ENCODE measurements at places on chromosomes 1 and 21.

- no peak for DNase-seq
Measured at GRCh38 chr1:162222014-162222413, 152.5 kb downstream of the NOS1AP start.

GRCh38 chr1:19156676-19157075 is 53.4 kb downstream of the UBR4 start:
- DNase-seq = no peak

DNA sequence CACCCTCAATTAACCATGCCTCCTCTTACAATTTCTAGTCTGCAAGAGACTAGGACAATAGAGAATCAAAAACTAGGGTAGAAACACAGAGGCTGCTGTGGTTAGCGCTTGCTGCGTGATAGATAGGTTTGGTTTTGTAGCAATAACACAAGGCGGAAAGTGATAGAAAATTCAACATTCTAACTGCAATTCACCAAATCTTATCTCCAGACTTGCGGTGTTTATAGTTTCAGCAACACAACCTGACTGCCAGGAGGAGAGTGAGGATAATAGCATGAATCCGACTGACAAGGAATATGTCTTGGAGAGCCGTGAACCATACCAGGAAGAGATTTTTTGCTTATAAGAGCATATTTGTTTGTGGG is 30.7 kb upstream of the IFNAR2 start:
- DNase-seq = no peak

- no peak for DNase-seq
Measured at GRCh38 chr1:113508364-113509164, 118.2 kb downstream of the MAGI3 start.

GRCh38 chr21:25895565-25896205 is 160.9 kb downstream of the GABPA start:
- peak; percentile 24 for DNase-seq

GRCh38 chr1:185232874-185233273 is 75.9 kb downstream of the SWT1 start:
- DNase-seq = no peak

DNA sequence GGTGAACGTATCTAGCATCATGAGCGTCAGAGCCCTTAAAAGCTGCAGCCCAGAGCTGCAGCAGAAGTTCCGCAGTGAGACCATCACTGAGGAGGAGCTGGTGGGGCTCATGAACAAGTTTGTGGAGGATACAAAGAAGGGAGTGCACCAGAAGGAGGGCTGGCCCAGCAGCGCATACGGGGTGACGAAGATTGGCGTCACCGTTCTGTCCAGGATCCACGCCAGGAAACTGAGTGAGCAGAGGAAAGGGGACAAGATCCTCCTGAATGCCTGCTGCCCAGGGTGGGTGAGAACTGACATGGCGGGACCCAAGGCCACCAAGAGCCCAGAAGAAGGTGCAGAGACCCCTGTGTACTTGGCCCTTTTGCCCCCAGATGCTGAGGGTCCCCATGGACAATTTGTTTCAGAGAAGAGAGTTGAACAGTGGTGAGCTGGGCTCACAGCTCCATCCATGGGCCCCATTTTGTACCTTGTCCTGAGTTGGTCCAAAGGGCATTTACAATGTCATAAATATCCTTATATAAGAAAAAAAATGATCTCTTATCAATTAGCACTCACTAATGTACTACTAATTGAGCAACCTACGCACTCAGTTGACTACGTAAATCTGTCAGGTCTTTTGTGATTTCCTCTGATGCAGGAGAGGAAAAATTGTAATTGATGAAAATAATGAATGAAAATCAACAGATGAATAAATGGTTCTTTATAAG is 2.8 kb downstream of the CBR1 start:
- DNase-seq = no peak

DNA sequence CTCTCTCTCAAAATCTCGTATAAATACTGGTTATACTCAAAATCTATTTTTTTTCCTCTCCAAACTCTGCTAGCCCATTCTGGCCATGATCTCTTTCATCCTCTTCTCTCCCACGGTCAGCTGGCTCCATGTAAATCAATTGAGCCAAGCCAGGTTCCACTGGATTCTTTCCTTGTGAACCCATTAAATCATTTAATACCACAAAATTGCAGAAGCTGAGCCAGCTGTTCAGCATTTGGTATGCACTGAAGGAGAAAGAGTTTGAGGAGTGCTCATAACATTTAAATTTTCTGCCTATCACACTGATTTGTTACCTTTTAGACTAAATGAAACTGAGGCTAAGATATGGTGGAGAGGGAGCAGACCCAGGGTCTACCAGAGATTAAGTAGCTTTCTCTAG is 29.1 kb upstream of the TADA1 start:
- no peak for DNase-seq

DNA sequence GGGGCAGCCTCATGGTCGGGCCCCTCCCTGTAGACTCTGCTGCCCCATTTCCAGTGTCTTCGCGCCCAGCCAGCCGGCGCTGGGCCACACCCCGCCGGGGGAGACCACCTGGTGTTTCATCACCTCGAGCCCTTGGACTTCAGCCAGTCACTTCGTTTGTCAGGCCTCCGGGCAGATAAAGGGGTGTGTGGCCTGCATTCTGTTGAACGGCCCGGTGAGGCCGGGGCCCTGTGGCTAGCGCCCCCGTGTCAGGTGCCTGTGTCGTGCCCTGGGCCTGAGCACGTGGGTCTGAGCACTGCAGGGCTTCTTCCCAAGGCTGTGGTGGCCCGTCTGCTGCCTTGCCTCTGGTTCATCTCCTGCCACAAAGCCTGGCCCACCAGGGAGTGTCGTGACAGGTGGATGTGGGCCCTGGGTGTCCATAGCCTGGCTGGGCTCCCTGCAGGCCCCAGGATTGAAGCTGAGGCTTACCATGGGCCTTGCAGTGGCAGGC is 65.2 kb upstream of the DIP2A start:
- no peak for DNase-seq

DNA sequence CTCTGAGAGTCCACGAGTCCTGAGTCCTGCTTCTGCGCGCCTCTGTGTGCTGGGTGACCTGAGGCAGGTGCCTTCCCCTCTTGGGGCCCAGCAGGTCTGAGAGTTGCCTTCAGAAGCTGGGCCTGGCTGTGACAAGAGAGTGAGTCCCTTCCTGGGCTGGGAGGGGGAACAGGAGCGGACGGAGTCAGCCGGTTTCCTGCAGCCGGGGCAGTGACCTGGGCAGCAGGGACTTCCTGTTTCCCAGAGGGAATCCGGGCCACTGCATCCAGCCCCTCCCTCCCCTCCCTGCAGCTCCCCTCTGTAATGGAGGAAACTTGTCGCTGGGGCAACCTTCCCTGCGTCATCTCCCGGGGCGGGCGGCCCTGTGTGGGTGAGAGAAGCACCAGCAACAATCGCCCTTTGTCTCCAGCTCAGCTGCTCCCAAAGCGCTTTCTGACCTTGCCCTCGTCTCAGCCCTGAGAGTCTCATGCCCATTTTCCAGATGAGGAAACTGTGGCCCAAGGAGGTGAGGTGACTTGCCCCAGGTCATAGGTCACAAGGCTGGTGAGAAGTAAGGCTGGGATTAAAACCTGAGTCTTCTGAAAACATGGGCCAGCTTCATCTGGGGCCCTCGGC is 61.1 kb downstream of the SDC3 start:
- DNase-seq = no peak

GRCh38 chr1:63403386-63403785 is 36.0 kb downstream of the ALG6 start:
- DNase-seq = no peak

DNA sequence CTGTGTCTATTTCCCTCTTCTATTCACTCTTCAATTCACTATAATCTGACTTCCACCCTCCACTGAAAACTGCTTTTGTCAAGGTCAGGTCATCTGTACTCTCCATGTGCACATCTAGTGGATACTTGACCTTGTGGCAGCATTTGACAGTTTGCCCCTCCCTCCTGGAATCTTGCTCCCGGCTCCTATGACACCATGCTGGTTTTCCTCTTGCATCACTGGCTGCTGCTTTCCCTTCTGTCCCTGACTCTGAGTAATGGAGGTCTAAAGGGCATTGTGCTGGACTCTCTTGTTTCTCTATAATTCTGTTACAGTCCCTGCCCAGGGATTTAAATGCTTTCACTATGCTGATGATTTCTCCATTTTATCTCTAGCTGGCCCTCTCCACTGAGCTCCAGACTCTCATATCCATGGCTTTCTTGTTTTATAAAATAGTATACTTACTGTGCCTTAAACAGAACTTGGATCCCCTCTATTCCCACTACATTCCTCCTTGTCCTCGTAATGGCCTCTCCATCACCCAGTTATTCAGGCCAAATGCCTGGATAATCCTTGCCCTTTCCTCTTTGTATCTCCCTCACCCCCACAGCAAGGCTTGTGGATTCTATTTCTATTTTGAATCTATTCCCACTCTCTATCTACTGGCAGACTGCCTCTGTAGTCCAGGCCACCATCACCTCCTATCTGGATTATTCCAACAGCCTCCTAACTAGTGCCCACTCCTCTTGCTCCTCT is 36.8 kb upstream of the PODN start:
- DNase-seq = no peak

GRCh38 chr1:71548398-71548890 is 467.6 kb upstream of the ZRANB2 start:
- no peak for DNase-seq

DNA sequence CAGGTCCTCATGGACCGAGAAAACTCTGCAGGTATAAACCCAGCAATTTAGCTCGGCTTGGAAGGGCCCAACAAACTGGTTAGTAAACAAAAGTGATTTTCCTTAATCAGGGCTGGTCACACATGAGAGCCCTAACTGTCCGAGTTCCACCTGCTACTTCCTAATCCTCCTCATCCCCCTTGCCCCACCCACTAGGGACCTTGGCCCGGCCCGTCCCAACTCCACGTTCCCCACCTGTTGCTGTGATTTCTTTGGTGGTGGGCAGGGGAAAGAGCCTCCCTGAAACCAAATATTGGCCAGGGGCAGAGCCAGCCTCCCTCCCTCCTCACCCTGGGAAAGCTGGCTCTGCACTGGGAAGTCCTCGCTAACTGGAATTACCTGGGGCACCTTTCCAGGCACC is 304.2 kb upstream of the PROX1 start:
- DNase-seq = no peak

- no peak for DNase-seq
Measured at GRCh38 chr21:42654913-42655795, 1.7 kb downstream of the PDE9A start.

DNA sequence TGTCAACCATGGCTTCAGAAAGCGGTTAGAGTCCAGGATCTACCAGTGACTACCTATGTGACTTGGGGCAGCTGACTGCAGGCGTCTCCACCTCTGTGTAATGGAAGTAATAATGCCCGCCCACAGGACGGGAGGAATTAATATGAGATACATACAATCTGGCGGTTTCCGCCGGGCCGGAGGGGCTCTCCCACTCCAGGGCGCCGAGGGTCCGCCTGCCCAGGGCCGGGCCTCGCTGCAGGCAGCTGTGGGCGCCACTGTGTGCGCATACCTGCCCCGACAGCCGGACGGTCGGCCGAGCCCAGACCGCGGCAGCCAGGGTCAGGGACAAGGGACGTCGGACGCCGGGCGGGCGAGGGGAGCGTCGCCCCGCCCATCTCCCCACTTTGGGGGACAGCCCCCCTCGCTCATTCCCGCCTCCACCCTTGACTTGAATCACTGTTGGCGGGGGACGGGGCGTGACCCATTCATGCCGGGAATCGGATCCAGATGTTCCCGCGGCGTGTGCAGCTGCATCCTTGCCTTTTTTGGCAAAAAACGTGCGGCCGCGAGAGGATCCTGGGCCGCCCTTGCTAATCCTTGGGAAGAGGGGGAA is 6.0 kb upstream of the SF3A3 start:
- peak; percentile 57 for DNase-seq

- DNase-seq = no peak
Measured at GRCh38 chr21:43687566-43688399, 28.4 kb downstream of the RRP1B start.

- peak; percentile 41 for DNase-seq
Measured at GRCh38 chr1:212415107-212415841, 588 bp upstream of the PACC1 start.

GRCh38 chr1:40802078-40802741 is 18.6 kb downstream of the KCNQ4 start:
- DNase-seq = peak; percentile 95

DNA sequence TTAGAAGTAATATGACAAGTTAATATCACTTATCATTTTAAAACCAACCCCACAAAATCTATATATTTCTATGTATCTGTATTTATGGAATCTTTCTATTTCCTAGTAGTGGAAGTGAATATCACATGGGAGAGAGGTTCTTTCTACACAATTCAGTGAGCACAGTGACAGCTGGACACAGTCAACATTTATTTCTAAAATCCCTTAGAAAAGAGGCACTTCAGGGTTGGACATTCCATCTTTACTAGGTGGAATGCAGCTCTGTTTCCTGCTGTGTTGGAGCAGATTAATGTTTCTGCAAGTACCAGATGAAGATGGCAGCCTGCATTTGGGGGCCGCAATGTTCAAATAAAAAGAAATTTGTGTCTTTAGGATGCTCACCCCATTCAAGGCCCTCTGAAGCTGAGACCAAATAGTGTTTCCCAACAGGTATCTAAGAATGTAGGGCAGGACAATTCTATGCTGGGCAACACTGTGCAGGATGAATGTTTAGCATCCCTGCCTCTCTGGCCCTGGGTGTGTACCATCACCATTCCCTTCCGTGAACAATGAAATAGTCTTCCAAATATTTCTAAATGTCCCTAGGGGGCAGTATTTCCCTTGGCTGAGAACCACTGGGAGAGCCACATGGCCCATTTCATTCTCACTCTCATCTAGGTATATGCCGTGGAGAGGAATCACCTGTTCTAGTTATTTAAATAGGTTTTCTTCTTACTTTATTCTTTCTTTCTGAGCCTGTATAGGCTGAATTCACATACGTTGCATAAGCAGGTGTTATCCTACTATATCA is 394.8 kb downstream of the PRDM2 start:
- peak; percentile 15 for DNase-seq

GRCh38 chr1:236659792-236660587 is 26.3 kb upstream of the ACTN2 start:
- DNase-seq = no peak

GRCh38 chr1:234515411-234515810 is 36.4 kb upstream of the TARBP1 start:
- DNase-seq = no peak

- no peak for DNase-seq
Measured at GRCh38 chr1:10818262-10819197, 22.1 kb upstream of the CASZ1 start.

- DNase-seq = no peak
Measured at GRCh38 chr1:158101927-158102326, 78.8 kb upstream of the CD1D start.

DNA sequence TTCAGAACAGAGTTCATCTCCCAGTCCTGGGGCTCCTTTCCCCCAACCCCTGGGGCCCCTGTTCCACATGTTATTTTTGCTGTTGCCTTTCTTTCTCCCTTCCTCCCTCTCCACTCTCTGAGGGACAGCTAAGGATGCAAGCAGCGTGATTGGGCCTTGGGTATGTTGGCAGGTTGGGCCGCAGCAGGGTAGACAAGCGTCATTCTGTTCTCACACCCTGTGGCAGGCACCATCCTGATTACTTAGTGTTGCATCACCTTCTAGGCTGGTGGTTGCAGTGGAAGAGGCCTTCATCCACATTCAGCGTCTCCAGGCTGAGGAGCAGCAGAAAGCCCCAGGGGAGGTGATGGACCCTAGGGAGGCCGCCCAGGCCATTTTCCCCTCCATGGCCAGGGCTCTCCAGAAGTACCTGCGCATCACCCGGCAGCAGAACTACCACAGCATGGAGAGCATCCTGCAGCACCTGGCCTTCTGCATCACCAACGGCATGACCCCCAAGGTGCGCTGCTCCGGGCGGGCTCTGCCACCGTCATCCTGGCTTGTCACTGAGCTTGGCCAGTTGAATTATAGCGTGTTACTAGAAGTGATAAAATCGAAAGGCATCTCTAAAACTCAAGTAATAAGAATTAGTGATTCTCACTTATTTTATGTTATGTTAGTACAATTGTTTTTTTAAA is 43.4 kb downstream of the VANGL1 start:
- DNase-seq = no peak

GRCh38 chr1:67264152-67264551 is 43.5 kb upstream of the IL12RB2 start:
- DNase-seq = no peak
